H4 (cell line): ENCODE measurements at places on chromosomes 6 and 20. TPM values are rescaled to one million over a fixed set of nuclear protein-coding genes. Genes with fewer than 3 reads are reported as not detected.

DNA sequence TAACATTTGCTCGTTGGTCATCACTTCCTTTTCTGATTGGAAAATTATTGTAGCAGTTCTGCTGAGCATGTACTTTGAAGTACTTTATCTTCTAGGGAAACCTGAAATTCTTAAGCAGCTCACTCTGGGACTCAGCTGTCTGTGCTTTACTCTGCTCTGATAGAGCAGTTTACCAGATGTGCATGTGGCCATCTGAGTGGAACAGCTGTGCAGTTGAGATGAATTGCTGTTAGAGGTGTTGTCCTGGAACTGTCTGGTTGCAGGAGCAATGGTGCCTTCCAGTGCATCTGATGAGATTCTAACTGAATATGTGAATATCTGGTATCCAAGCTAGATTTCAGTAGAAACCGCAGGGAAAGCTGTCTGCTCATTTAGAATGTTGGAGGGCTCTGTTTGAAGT is 27.2 kb downstream of the PANK2 start:
- no peak for DNase-seq

GRCh38 chr6:154113392-154113791 is 74.4 kb downstream of the OPRM1 start:
- DNase-seq: no peak

- no peak for DNase-seq
Observed at GRCh38 chr6:121764493-121764892, 329.0 kb downstream of the GJA1 start.

DNA sequence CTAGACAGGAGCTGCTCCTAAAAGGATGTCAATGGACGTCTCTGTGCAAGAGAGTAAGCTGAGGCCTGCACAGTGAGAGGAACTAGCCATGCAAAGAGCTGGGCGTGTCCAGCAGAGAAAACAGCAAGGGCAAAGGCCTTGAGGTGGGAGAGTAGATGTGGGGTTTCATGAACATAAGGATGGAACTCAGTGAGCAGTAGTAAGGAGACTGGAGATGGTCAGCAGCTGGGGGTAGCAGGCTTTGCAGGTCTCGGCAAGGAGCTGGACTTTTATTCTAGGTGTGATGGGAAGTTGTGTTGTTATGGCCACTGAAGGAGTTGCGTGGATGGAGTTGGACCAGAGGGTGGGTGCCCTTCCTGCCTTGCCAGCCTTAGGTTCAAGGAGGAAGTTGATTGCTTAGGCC is 90.7 kb upstream of the SIRPA start:
- no peak for DNase-seq

- no peak for DNase-seq
Observed at GRCh38 chr6:111652156-111652555, 46.5 kb upstream of the TRAF3IP2 start.

GRCh38 chr6:16544006-16544405 is 217.3 kb downstream of the ATXN1 start:
- no peak for DNase-seq

DNA sequence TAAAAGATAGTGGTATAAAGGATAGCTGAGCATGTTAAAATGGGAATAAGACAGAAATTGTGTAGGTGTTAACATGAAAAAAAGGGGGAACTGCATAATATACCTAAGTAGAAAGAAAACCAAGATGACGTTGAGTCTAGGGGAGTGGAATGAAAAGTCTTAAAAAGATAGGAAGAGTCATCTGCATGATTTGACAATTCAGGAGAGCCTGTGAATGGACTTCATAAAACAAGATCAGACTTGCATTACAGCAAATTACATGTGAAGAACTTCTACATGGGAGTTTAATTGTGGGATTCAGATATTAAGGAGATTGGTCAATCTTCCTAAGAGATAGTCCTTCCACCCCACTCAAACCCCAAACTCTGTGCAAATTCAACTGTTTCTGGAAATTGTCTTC is 85.5 kb downstream of the WASF1 start:
- no peak for DNase-seq

GRCh38 chr20:32012159-32012688 is 2.0 kb downstream of the CCM2L start:
- no peak for DNase-seq

DNA sequence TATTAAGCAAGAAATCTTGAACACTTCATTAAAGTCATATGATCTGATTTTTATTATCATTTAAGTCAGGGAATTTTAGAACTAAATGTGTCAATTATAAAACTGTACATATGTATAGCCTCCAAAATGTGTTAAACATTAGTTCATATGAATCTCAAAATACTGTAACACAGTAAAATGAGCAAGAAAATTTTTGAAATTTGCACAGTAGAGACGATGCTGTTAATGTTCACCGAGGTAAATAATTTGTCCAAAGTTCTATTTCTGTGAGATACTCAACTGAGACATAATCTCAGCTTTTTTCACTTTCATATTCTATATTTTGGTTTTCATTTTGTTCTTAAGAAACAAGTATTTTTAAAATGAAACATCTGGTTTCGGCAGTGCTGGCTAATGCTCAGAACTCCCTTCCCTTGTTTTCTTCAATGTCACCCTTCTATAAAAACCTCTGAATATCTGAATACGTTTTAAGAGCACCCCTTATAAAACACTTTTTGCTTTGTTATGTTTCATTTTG is 353.1 kb downstream of the LAMA2 start:
- no peak for DNase-seq

DNA sequence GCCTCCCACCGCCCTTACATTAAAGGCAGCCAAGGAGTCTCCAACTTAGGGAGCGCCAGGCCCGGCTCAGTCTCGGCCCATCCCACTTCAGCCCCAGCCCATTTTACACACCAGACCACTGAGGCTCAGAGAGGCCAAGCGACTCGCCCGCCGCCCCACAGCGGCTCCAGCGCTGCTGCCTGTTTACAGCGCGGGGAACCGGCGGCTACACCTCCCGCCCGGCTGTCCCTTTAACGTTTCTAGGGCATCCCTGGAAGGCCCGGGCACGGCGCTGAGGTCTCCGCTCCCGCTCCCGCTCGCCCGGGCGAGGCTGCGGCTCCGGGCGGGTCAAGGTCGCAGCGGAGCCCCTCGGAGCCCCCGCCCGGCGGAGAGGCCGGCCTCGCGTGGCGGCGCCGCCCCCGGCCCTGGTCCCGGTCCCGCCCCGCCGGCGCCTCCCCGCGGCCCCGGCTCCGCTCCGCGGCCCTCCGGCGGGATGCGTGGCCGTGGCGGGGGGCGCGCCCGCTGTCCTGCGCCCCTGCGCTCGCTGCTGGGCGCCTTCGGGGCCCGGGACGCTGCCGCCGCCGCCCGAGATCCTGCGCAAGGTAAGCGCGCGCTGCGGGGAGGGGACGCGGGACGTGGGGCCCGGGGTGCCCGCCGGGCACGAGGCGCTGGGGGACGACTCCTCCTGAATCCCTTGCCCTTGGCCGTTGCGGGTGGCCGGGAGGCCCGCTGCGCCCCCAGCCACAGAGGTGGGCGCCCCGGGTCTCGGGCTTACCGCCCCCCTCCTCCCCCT is 27.1 kb upstream of the PHACTR3 start:
- DNase-seq: no peak

DNA sequence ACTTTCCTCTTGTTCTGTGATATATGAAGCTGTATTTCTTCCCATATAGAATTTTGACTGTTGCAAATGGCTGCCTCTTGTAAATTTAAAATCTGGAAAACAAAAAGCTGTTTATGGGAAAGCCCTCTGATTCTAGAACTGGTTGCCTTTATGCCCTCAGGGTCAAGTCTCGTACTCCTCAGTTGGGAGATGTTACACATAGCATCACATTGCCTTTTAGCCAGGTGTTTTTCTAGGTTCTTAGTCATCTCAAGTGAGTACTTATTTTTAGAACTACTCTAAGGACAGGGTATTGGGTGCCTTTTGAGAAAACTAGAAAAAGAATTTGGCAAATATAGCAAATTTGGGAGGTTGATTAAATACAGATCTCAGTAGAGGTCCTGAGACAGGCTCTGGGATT is 58.5 kb downstream of the ANKS1A start:
- no peak for DNase-seq

- no peak for DNase-seq
Observed at GRCh38 chr6:15508441-15508871, 154.4 kb downstream of the DTNBP1 start.

GRCh38 chr20:2799271-2799670 is 1.2 kb downstream of the CPXM1 start:
- no peak for DNase-seq

DNA sequence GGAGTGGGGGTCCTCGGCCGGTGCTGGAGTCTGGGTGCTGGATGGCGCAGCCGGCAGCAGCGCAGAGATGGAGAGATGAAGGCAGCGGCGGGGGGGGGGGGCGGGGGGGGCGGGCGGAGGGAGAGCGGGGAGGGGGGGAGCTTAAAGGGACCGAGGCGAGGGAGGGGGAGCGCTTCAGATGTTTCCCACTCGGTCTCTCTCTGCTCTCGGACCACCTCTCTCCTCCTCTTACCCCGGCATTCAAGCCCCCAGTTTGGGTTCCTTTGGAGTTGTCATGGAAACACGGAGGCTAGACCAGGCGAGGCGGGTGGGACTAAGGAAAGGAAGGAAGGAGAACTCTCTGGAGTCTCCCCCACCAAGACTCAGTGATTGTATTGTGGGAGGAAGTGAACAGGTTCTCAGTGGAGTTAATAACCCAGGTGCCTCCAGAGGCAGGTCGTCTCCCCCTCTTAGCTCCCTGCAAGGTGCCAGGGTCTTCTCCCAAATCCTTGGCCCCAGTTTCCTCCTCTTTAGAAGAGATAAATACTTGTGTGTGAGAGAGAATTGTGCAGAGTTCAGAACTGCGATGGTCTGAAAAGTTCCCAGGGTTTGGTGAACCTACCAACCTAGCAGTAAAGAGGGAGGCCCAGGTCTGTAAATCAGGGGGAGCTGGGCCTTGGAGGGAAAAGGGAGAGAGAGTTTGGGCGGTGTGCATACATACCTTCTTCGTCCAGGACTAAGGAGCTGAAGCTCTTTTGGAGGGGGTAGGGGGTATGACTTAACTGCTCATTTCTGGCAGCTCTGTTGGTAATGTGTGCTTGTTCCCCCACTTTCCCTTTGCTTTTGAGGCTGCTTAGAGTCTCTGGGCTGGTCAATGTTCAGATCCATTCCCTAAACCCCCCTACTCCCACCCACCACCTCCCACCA is at the start of gene PRRT1:
PRRT1 (minus strand) TSS at position 77 of the 906 bp plus-strand sequence. CDS start 112 bp downstream, outside the sequence.
- no peak for DNase-seq

DNA sequence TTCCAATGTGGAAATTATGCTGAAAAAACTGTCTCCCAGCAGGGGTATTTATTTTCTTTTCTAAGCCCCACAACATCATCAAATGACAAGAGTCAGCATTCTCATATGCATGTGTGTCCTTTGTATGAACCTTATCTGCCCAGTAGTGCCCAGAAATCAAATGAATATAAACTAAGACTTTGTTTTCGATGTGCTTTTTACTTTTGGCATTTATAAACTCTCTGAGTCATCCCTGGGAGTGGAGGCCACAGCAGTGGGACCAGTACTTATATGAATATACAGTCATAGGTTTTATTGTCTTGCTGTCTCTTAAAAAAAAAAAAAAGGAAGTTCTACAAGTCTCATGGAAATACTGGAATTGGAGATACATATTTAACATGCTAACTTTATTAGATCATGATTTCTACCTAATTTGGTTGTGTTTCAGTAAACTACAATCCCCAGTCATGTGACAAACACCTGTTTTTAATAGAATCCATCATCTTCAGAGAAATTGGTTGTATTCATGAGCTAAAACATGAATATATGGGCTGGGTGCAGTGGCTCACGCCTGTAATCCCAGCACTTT is 99.2 kb upstream of the TMEM181 start:
- peak; percentile 73 for DNase-seq

GRCh38 chr6:143164565-143165105 is 103.9 kb downstream of the AIG1 start:
- peak; percentile 46 for DNase-seq

GRCh38 chr20:21564127-21564773 is 50.4 kb upstream of the NKX2-2 start:
- DNase-seq: no peak

- DNase-seq: peak; percentile 6
Observed at GRCh38 chr20:23889775-23890187, 10.2 kb upstream of the CST5 start.

GRCh38 chr6:11043961-11044711 is at the start of gene ELOVL2:
Gene ELOVL2, minus strand, starts transcription at chr6:11044305. Its CDS starts 75 bp downstream, at chr6:11044230.
- DNase-seq: no peak

GRCh38 chr6:72977114-72977513 is 248.2 kb downstream of the KHDC1L start:
- DNase-seq: no peak

DNA sequence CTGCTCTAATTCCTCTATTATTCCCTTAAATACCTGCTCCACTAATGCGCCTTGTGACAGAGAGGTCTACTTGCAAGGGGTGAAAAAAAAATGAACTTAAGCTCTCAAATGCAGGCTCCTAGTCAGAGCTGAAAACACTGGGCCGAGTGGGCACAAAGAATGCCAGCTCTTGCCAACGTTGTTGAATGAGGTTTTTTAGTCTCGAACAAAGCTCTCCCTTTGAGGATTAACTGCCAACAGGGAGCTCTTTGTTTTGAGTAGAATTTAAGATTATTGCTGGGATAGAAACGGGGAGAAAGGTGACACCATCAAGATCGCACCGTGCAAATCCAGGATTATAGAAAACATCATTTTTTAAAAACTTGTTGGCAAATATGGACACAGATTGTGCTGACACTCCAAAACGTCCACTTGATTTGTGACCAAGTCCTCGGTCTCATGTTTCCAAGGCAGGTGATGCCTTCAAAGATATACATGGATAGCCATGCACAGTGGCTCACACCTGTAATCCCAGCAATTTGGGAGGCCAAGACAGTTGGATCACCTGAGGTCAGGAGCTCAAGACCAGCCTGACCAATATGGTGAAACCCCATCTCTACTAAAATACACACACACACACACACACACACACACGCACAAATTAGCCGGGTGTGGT is 163.2 kb downstream of the BMP7 start:
- DNase-seq: no peak

Gene PAK5
- total RNA-seq: 0.21 and 0.39 TPM in 2 replicates

Gene FLRT3
- 36.5 and 41.9 TPM in 2 replicates for total RNA-seq

Gene NOTCH4
- total RNA-seq: 0.23 and 0.43 TPM in 2 replicates

Gene PLCB4
- total RNA-seq: 5.7 and 5.9 TPM in 2 replicates

Gene ZNF322
- total RNA-seq: 10.4 and 17.1 TPM in 2 replicates

Gene BCAS4
- total RNA-seq: 7.5 and 11.1 TPM in 2 replicates
